ENCODE measurements at places on chromosomes 4 and X.

DNA sequence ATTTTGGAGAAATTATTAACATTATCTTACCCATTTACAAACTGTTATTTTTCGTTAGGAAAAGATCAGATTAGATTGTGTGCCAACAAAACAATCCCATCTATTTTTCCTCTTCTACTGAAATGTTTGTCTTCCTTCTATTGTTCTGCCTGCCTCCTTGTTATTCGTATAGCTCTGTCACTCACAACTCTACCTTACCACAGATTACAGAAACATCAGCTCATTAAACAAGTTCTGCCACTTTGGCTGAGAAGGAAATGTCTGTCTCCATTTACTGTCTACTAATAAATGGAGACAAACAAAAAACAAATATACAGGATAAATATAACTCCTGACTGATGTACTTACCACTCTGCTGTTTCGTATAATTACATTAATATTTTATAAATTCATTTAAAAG, 211.4 kb downstream of the ENOX2 start:
- DNase-seq = no peak

GRCh38 chr4:78829296-78829695, 53.1 kb downstream of the BMP2K start:
- no peak for DNase-seq

- no peak for DNase-seq
These were observed 43.1 kb upstream of the TMPRSS11E start for GRCh38 chr4:68404153-68404552.

DNA sequence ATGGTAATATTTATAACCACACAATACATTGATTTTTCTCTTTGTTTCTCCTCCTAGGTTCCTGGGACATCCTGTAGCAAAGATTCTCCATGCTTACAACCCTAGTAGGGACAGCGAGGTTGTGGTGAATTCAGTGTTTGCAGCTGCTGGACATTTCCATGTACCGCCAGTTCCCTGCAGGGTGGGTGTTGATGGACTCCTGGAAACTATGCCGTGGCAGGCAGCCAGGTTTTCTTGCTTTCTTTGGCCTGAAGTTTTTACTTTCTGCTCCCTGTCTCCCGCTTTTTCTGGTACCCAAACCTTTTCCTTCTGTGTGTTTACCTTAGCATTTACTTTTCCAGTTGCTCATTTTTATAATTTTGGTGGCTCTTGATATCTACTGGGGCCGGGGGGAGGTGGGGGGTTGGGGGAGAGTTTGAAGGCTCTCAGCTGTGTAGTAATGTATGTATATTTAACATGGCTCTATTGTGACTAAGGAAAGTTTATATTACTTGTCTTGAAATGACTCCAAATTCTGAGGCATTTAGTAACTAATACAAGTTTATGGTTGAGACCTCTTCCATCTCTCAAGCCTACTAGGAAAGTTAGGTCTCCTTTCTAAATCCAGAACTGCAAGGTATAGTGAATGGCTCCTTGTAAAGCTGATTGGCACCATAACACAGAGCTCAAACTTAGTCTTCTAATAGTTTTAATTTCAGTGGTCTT, 89.7 kb downstream of the TMEM131L start:
- DNase-seq = peak; percentile 32

GRCh38 chrX:53441531-53442321, 7.6 kb upstream of the HSD17B10 start:
- DNase-seq = peak; percentile 84
